CD4-positive, alpha-beta T cell treated with Interleukin-6 for 4 hours (primary cell): ENCODE measurements at places on chromosomes 1 and 21.

DNA sequence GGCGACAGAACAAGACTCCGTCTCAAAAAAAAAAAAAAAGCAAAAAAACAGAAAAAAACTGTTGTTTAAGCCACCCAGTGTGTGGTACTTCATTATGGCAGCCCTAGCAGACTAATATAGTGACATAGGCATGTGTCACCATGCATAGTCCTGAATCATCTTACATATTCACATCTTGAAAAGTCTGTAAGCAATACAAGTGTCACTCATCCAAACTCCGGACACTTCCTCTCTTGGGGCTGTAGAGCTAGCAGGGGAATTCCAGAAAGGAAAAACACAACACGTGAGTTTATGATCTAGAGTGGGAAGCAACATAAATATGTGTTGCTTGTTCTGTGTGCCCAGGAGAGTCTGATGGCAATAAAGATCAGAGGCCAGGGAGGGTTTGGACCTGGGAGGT, 81.6 kb upstream of the KCNE2 start:
- DNase-seq: no peak

DNA sequence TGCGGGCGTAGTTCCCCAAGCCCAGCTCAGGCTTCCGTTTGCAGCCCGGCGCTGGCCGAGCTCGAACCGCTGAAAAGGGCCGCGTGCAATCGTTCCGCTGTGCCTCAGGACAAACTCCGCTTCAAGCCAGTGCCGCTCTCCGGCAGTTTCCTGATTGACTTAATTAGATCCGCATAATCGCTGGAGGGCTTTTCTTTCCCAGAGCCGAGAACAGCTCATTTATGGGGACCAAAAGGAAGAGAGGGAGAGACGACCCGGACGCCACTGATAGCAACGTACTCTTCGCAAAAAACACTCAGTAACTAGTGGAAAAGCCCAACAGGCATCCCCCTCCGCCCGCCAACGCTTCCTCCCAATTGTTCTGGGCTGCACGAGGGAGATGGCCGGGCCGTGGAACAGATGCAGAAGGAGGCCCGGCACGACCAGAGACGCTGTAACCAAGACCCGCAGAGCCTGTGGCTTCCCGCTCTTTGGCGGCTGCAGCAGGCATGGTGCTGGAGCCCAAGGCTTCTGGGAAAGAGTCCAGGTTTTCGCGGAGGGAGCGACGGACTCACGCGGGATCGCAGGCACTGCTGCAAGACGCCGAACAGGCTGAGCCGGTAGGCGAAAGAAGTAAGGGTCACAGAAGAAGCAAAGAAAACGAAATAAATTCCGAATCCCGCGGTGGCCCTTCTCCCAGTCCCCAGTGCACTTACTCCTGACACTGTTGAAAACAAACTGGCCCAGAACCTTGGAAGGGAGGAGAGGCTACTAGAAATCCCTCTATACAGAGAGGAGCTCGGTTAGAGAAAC, 3.6 kb upstream of the FOXD2 start:
- no peak for DNase-seq

- no peak for DNase-seq
Observed at GRCh38 chr1:215132156-215132555, 49.6 kb downstream of the KCNK2 start.

DNA sequence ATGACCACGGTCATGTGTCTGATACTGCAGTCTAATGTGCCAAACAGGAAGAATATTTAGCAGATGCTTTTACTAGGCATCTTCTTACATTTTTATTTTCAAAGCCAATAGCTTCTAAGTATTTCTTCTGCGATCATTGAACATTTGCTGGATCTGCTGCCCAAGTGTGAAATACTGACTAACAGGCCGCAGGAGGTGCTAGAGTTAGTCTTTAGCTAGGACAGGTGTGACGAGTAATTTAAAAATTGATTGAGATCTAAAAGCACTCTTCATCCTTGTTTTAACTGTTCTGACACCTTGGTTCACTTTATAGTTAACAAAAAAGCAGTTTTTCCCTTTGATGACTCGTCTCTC, 748 bp upstream of the FAM78B start:
- DNase-seq: no peak

DNA sequence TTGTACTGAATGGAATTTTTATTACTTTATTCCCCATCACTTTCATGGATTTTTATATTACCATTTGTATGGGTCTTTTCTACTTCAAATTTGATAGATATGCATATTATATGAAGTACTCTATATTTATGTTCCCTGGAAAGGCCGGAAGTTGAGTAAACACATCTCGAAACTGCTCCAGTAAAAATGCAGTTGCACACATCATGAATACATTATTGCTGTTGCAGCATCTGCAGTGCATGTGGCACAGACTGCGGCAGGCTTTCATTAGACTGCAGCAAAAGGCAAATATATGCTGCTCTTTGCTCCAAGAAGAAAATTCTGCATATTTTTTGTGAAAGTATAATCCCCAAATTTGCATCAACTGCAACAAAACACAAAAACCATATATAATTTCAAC, 48.7 kb upstream of the LRRC7 start:
- no peak for DNase-seq

GRCh38 chr1:27577504-27578188, 26.3 kb downstream of the AHDC1 start:
- no peak for DNase-seq

DNA sequence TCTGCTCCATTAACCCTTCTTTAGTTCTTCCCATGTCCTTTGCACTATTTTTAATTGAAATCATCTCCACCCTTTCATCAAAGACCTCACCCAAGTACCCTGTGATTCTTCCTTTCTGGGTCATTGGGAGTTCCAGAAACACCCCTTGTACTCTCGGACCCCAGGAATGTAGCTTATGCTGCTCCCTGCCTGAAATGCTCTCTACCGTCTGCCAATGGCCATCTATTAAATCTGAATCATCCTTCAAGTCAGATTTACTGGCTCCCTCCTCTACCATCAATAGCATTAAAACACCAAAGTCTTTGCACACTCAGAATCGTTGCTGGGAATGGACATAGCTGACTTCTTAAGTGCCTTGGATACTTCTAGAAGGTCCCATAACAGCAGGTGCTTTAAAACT, 73.2 kb upstream of the GADD45A start:
- DNase-seq: no peak

DNA sequence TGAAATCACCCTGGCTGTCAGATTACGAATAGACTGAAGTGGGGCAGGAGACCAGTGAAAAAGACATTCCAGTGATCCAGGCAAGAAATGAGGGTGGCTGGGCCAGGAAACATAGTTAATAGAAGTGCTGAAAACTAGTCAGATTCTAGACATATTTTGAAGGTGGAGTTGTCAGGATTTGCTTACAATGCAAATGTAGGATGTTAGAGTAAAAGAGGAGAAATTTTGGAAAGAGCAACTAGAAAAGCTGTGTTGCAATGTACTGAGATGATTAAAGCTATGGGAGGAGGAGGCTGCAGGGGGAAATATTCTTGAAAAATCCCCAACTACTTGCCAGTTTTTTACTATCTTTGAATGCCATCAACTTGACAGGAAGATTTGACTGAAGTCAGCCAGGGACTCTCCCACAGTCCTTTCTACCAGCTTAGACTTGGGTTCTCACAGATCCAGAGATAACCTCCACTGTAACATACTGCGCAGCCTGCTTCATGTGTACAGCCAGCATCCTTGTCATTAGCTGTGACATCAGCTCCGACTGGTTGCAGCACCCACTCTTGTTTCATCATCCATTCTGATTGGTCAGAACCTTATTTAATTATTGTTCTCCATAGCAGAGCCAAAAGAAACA, 109.7 kb downstream of the TSEN15 start:
- DNase-seq: no peak

GRCh38 chr1:160043543-160043942, 11.8 kb upstream of the PIGM start:
- DNase-seq: no peak

GRCh38 chr1:12244078-12244477, 14.2 kb downstream of the VPS13D start:
- DNase-seq: peak; percentile 14

DNA sequence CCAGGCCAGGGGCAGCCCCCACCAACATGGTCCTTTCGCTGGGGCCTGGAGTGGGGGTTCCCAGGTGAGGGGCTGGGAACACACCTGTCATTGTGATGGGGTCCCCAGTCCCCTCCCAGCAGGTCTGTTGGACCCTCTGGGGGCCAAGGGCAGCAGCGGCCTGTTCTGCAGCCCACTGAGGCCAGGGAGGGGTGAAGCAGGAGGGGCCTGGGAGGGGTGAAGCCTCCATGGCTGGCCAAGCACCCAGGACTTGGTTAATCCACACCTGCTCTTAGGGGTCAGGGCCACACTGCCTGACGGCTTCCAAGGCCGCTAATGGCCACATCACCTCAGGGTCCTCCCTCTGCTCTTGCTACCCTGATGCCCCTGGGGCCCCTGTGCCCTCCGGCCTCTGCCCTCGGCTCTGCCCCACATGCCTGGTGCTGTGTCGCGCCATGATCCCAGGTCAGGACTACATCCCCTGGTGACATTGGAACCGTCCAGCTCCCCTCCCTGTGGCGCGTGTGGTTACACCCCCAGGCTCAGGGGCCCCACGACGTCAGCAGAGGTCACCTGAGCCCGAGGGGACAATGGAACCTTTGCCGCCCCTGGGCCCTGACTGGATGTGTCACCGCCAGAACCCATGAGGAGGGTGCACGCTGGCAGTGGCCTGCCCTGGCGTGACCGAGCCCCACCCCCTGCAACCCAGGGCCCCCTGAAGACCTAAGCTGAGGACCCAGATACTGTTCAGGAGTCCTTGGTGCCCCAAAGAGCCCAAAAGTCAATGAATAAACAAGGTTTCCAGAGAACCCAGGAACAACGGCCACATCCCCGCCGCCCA, 7.0 kb downstream of the TNFRSF18 start:
- no peak for DNase-seq

- DNase-seq: no peak
Observed at GRCh38 chr1:30612536-30613065, 110.8 kb downstream of the MATN1 start.

DNA sequence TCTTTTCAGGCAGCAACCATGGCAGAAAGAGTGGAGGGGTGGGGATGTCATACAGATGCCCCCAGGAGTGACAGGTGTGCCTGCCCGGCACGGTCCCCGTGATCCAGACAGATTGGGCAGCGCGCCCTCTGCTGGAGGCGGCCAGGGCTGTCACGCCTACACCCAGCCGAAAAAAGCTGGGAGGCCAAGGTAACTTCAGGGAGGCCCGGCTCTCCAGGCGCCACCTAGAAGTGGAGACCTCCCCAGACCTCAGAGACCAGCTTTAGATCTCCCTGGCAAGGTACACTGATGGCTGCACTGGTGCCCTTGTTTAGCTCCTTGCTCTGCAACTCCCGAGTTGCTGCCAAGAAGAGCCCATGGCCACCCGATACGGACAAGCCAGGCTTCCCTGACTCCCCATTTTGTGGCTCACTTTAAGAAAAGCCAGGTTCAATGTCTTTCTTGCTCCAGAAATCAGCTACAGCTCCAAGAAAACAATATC, 6.6 kb downstream of the GOLT1A start:
- DNase-seq: peak; percentile 77

DNA sequence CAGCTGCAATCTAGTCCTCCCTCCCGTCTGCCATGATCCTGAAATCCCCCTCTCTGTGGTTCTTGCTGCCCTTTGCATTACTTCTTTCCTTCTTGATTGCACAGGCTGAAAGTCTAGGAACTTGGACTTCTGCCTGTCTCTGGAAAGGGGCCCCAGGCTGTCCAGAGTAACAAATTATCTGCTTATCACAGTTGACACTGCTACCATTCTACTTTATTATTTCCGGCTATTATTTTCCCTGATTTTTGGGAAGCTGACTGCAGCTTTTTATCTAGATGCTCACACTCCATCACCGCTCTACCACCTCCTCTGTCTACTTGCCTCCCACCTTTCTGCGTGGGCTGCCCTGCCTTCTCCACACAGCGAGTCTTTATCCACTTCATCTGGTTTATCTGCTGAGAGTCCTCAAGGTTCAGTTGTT, 202.1 kb upstream of the PLXNA2 start:
- no peak for DNase-seq

DNA sequence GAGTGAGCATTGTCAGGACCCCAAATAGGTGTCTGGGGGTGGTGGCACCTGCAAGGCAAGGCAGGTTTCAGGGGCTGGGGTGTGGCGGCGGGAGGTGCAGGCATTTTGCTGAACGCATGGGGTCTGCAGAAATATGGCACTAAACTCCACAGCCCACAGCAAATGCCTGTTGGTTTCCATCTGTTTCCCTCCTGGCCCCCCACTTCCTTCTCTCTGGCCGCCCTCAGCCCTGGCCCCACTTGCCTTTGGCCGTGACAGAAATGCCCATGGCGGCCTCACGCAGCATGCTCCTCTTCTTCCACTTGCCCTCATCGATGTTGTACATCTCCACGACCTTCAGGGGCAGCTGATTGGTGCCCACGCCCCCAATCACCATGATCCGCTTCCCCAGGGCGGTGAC, 13.7 kb downstream of the KLHDC8A start:
- DNase-seq: no peak

DNA sequence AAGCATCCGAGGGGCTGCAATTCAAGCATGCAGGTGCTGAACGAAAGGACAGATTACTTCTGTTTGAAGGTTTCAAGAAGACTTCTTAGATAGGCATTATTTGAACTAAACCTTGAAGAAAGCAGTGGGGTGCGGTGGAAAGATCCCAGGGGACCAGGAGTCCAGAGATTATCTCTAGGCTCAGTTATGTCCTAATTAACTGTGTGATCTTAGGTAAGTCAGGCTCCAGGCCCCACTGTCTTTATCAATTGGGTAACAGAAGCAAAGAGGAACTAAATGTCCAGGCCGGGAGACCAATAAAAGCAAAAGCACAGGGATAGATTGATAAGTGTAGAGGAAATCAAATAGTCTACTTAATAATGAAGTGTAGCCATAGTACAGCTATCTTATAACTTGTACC, 72.9 kb upstream of the CDC42BPA start:
- no peak for DNase-seq

DNA sequence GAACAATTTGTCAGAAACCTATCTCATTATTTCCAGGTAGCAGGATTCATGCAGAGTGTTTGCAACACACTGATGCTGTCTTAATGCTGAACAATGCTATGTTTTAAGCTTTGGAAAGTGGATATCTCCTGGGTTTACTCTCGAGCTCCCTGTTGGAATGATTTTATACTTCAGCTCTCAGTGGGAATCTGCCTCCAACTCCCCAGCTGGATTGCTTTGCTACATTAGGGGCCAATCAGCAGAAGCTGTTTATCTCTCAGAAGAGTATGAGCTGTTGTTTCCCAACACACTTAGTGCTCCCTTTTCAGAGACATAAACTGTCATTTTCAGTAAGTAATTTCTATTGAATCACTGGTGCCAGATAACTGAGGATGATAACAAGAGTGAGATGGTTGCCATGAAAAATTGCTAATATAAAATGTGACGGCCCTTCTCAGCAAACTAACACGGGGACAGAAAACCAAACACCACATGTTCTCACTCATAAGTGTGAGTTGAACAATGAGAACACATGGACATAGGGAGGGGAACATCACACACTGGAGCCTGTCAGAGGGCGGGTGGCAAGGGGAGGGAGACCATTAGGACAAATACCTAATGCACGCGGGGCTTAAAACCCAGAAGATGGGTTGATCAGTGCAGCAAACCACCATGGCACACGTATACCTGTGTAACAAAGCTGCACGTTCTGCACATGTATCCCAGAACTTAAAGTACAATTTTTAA, 265.9 kb upstream of the RUNX1 start:
- DNase-seq: no peak

GRCh38 chr1:2322065-2322571, 69.2 kb downstream of the MORN1 start:
- DNase-seq: no peak
